ENCODE measurements at places on chromosomes 12 and 14.

DNA sequence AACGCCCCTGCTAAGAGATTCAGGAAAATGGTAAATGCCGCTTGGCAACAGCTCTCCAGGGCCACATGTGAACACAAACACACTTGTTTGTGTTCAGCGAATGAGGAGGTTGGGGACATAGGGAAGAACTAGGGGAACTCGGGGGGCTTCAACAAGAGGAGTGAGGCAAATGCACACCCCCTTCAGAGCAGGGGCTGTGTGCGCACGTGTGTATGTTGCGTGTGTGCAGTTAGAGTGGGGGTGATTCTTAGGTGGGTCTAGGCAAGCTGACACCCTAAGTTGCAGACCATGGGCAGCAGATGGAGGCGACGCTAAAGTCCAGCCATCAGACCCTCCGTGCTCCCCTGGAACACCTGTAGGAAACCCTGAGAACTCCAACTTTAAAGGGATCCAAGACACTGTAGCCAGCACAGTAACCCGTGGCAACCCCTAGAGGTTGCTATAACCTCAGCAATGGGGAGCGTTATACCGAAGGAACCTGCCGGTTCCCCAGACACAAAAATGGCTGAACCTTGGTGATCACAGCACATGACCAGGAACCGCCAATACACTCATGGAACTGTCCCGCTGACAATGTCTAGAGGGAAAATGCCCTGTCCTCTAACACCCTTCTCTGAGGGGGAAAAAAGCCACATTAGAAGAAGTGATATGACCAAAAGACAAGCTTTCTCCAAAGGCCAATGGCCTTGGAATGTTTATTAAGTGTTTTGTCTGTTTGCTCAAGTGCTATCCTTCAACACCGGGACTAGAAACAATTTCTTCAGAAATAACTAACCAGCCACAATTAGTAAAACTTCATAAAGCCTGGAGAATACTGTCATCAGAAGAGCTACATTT, 86.5 kb upstream of the CEP83 start:
- DNase-seq = no peak

DNA sequence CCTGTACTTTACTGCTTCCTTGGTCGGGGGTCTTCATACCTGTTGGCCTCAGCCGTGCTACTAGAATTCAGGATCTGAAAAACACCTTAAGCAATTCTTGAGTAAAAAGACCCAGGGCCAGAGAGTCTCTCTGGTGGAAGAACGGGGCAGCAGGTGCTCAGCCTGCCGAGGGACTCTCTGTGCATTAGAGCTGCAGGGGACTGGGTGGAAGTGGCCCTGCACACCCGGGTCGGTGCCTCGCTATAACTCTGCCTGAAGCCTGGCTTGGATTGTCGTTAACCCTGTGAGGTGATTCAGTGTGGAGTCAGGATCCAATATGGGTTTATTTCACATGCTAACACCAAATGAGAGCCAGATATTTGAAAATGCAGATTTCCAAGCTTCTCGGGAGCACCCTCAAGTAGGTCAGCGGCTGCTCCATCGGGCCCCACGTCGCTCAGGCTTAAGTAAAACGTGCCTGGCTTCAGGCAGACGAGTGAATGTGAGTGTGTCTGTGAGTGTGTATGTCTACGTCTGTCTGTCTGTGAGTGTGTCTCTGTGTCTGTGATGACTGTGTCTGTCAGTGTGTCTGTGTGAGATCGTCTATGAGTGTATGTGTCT, 35.1 kb upstream of the C14orf180 start:
- DNase-seq = no peak

DNA sequence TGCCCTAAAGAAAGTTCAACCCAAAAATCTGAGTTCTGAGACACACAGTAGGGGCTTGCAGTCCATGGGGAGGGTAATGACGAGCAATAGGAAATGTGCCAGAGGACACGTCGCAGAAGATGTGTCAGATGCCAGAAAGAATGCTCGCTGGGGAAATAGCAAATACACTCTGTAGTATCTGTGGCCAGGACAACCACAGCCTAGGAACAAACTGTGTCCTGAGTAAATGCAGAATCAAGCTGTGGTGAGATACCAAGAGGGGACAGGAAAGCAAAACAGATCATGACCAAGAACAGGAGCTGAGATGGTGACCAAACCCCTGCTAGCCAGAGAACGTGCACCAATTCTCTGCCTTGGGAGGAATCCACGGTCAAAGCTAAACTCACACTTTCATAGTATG, 9.1 kb downstream of the CRACR2A start:
- DNase-seq = no peak

- DNase-seq = no peak
Measured at GRCh38 chr12:106960443-106960842, 4.7 kb downstream of the TMEM263 start.

DNA sequence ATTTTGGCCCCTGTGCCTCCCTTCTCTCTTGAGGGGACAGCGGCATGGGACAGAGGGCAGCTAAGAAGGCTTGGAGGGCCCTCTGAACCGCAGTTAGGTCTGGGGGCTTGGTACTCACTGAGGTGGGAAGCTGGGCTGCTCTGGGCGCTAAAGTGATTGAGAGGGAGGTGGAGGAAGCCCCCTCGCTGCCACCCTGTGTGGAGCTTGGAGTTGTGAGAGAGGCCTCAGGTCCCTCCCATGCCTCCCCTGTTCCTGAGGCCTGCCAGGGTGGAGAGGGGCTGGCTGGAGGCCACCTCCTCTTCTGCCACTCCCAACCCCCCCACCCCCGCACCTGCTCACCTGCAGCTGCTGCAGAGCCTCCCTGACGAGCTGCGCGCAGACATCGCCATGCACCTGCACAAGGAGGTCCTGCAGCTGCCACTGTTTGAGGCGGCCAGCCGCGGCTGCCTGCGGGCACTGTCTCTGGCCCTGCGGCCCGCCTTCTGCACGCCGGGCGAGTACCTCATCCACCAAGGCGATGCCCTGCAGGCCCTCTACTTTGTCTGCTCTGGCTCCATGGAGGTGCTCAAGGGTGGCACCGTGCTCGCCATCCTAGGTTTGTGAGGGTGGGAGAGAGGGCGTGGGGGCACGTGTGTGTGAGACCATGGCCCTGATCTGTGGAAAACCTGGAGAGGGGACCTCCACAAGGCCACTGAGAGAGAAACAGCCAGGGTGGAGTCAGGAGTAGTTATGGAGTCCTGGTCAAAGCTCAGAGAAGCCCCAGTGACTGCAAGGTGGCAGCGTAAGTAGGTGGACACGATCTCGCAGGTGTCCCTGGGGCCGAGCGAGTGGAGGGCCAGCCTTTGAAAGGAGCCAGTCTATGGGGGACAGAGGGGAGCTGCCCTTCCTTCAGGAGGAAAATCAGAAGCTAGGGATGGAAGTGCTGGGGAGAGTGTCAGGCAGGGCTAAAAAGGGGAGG, 11.2 kb downstream of the KCNH3 start:
- no peak for DNase-seq

GRCh38 chr12:75784591-75784990, 247.0 kb downstream of the PHLDA1 start:
- DNase-seq = peak; percentile 62

DNA sequence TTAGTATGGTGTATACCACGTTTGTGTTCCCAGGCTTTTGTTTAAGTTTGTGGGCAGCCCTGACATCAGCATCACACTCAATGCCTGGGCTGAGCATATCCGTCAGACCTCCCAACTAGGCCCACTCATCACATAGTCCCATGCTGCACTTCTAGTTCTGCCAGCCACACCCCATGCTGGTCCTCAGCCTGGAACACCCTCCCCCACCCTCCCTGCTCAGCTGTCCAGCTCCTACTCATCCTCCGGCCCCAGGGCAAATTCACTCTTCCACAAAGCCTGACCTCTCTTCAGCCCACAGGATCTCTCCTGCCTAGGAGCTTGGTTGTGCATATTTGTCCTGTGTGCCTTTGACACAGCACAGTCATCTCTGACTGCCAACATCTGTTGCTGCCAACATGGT, 3.9 kb upstream of the ENDOU start:
- no peak for DNase-seq

DNA sequence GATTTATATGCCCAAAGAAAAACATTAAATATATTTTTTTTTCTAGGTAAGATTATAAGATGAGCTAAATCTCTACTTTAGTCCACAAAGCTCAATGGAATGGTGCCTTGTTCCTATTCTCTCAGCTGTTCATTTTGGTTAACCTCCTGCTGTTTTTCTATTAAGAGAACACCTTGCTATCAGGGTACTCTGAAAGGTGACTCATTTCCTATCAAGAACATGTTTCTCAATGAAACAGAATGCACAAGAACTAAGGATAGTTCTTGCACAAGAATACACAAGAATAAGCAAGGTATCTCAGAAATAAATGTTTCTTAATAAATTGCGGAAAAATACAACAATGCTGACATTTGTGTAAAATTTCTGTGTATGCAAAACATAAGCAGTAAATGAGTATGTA, 14.1 kb downstream of the ABCD2 start:
- no peak for DNase-seq

GRCh38 chr12:23884909-23885308, 64.6 kb downstream of the SOX5 start:
- DNase-seq = no peak

GRCh38 chr12:10557329-10557728, 51.6 kb downstream of the EIF2S3B start:
- DNase-seq = no peak

GRCh38 chr12:131620520-131620919, 90.4 kb upstream of the SFSWAP start:
- DNase-seq = no peak

GRCh38 chr14:104805326-104805678, 4.4 kb downstream of the ZBTB42 start:
- no peak for DNase-seq

GRCh38 chr14:102683399-102684297, 91.2 kb downstream of the RCOR1 start:
- no peak for DNase-seq

DNA sequence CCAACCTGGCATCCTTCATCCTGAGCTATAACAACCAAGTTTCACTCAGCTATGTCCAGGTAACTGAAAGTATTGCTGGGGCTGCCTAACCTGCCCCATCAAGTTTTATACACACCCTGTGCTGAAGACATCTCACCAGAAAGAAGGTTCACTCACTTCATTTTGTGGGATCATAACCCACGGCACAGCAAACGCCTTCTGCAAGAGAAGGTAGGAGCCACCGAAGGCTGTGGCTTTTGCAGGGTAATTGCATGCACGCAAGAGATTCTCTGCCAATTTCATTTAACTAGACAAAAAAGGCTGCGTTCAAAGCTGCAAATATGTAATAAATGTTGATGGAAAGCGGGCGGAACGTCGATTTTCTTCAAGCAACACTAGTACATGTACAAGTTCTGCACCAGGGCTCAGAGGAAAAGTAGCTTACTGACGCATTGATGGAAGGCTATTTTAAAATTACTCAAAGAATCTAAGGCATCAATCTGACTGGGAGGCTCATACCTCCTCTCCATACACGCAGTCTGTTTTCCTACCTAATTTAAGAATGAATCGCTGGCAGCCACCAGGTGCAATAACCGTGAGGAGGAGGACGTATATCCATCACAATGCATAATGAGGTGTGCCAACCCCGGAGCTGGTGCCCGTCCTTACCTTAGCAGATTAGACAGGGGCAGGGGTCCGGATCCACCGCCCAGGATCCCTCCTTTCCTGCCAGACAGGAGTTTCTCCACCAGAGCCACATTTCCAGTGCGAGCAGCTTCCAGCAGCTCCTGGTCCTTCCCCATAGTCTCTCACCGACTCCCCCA, 1.1 kb downstream of the ANKS1B start:
- DNase-seq = no peak

GRCh38 chr14:64968651-64969050, 3.5 kb downstream of the RAB15 start:
- DNase-seq = no peak

GRCh38 chr12:6903722-6904121, 900 bp upstream of the LRRC23 start:
- no peak for DNase-seq

GRCh38 chr12:55728186-55728938, 447 bp downstream of the CD63 start:
- no peak for DNase-seq

GRCh38 chr14:32933629-32934072, 5.0 kb upstream of the NPAS3 start:
- no peak for DNase-seq

- DNase-seq = no peak
Measured at GRCh38 chr12:3228552-3228951, 151.4 kb downstream of the TSPAN9 start.

DNA sequence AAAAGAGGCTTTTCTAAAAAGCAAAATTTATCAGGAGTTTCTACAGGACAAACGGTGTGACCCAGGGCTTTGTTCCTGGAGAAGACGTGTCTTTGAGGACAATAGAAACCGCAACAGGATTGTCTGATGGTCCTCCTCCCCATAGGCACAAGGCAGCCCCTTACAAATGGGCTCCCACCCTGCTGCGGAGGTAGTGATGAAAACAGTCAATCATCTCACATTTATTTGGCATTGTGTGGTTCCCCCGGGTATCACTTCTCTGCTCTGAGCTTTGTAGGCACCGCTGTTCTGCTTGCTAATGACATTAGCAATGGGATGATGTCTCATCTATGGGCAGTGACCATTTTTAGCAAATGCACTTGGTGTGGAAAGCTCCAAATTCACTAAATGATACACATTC, 155.5 kb upstream of the TMPO start:
- DNase-seq = no peak

- no peak for DNase-seq
Measured at GRCh38 chr14:90753456-90754005, 62.7 kb downstream of the TTC7B start.

GRCh38 chr14:54675236-54676128, 108.6 kb downstream of the SAMD4A start:
- no peak for DNase-seq

GRCh38 chr12:75781532-75782046, 250.0 kb downstream of the PHLDA1 start:
- no peak for DNase-seq

GRCh38 chr12:95548539-95549391, 2.5 kb downstream of the USP44 start:
- DNase-seq = no peak

GRCh38 chr12:7642876-7643309, 22.8 kb downstream of the APOBEC1 start:
- no peak for DNase-seq

DNA sequence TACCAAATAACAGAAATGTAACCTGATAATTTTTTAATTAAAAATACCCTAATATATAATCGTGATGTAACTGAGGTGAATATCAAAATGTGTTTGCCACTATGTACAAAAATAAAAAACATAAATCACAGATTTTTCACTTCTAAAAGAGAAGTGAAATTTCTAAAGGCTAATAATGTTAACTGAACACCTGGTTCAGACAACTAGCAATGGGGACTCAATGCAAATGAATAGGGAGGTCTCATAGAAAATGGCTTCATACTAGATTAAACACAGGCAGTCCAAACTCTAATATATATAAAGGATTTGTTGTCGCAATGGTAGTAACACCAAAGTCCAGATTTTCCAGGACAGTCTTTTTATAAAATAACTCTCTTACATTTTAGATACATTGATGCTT, 365.4 kb upstream of the ATP2B1 start:
- no peak for DNase-seq

Data from urinary bladder (tissue), 4 donors.